Osteoblast (primary cell): ENCODE measurements at places on chromosomes 11 and 22. TPM values are rescaled to one million over a fixed set of nuclear protein-coding genes. Genes with fewer than 3 reads are reported as not detected.
A peak's percentile ranks its signal among the peaks of the same experiment; 100 is the strongest.

GRCh38 chr11:74720596-74721478 is 10.4 kb downstream of the CHRDL2 start:
- no peaks in the 10 kb centered on the region for H3K4me1 ChIP-seq
- no peak overlapping the region for H3K27ac ChIP-seq
- H3K27me3 ChIP-seq, result peaks cover 13% of the 10 kb centered on the region
- H3K4me3 ChIP-seq, result no peak overlapping the region
- DNase-seq, result no peak

GRCh38 chr11:4916581-4916980 is 2.6 kb downstream of the OR51G2 start:
- no peak overlapping the region for H3K4me3 ChIP-seq
- no peaks in the 10 kb centered on the region for H3K4me1 ChIP-seq
- DNase-seq, result no peak
- H3K27me3 ChIP-seq, result no peaks in the 10 kb centered on the region
- no peak overlapping the region for H3K27ac ChIP-seq

DNA sequence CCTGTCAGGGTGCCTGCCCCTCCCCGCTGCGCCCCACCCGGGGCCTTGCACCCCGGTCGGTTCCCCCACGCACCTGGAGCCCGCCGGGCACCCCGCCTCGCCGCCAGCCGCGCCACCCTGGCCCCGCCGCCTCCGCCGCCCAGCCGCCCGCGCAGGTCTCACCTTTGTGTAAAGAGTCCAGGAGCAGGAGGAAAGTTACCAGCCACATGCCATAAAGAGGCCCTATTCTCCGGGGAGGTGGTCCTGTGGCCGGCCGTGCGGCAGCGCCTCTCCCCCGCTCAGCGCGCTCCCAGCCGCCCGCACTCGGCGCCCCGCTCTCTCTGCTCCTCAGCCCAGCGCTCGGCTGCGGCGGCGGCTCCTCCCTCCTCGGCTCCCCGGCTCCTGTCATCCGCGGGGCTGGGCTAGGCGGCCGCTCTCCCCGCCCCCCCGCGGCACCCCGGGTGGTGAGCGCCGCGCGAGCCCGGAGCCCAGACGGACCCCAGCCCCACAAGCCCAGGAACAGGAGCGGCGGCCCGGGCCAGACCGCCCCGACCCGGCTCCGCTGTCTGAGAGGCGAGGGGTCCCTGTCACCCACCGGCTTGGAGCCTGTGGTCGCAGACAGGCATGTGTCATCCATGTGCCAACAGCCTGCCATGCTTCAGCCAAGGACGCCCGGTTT is at the start of gene DSCAML1:
Gene DSCAML1, minus strand, starts transcription at position 345 of the 658 bp plus-strand sequence. Its CDS starts 137 bp downstream, at position 208.
- no peak within 1 kb of the TSS for H3K27ac ChIP-seq
- peaks cover 60% of the 10 kb centered on the region for H3K27me3 ChIP-seq
- no peak within 1 kb of the TSS for H3K4me3 ChIP-seq
- no peaks in the 10 kb centered on the region for H3K36me3 ChIP-seq
- peak; percentile 88 for DNase-seq

DNA sequence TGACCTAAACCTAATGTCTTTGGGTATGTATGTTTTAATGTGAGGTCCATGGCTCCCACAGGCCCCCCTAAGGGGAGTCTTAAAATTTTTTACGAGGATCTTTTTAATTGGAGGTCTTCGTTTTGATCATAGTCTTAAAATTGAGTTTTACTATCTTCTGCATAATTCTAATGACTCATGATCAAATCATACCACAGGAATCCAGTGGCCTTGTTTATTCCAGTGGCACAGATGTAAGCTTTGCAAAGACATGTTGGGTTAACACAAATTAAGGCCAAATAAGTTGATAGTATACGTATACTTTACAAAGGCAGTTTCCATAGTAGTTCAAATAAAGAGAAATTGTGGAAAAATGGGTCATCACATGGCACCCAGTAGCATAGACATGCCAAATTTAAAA is 33.9 kb upstream of the FJX1 start:
- H3K4me3 ChIP-seq, result no peak overlapping the region
- DNase-seq, result peak; percentile 38
- H3K36me3 ChIP-seq, result no peaks in the 10 kb centered on the region

DNA sequence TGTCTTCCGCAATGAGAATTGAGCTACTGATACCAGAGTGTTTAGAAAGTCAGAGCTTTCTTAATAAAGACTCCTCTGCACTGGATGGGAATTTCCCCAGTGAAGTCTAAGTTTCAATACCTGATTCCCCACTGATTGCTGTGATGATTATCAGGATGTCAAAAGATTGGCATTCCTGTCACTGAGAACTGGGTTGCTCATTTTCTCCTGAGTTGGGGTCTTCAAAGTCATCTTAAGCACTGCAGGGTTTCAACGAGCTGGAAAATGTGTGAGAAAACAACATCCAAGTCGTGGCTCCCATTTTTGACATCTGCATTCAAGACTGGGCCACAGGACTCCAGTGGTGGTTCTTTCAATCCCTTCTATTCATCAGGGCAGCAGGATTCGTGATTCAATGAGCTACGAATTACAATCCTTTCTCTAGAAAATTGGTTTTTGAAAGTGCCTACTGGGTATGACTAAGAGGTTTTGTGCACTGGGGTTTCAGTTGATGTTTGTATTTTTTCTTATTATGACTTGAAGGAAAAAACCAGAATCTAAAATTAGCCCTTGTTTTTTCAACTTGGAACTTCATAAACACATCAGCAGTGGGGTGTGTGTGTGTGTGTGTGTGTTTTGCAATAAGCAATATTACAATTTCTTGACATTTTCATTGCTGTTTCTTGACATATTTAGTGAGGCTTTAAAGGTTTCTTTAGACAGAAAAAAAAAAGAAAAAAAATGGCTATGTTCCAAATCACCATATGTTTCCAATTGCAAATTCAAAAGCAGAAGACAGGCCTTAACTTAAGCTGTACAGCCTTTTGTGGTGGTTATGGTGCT is 233.0 kb downstream of the FAM76B start:
- peaks cover 2% of the 10 kb centered on the region for H3K4me1 ChIP-seq
- DNase-seq, result no peak
- no peak overlapping the region for H3K4me3 ChIP-seq
- no peaks in the 10 kb centered on the region for H3K36me3 ChIP-seq
- no peaks in the 10 kb centered on the region for H3K27me3 ChIP-seq

- H3K27me3 ChIP-seq, result no peaks in the 10 kb centered on the region
- no peaks in the 10 kb centered on the region for H3K4me1 ChIP-seq
- no peaks in the 10 kb centered on the region for H3K36me3 ChIP-seq
- no peak for DNase-seq
- no peak overlapping the region for H3K27ac ChIP-seq
Measured at GRCh38 chr11:125701858-125702621, 21.4 kb upstream of the ACRV1 start.

DNA sequence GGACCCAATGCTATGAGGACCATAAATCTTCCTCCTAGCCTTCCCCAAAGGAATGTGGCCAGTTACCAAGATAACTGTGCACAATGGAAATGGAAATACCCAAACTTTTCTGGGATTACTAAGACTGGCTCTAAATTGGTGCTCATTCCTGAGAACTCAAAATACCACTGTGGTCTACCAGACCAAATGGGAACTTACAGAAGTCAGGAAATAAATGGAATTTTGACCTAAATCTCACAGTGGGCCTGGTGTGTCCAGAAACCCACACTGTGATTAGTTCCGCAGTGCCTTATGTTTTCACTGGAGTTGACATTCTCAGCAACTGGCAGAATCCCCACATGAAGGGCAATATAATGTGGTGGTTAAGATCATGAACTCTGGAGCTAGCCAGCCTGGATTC is 99.4 kb upstream of the ZC3H12C start:
- no peak overlapping the region for H3K4me3 ChIP-seq
- no peak overlapping the region for H3K27ac ChIP-seq
- no peaks in the 10 kb centered on the region for H3K36me3 ChIP-seq

The MS4A4A gene
- under 0.01 and 0.36 TPM in 2 replicates for total RNA-seq
